ENCODE measurements at places on chromosomes 16 and 17.
A peak's percentile ranks its signal among the peaks of the same experiment; 100 is the strongest.

DNA sequence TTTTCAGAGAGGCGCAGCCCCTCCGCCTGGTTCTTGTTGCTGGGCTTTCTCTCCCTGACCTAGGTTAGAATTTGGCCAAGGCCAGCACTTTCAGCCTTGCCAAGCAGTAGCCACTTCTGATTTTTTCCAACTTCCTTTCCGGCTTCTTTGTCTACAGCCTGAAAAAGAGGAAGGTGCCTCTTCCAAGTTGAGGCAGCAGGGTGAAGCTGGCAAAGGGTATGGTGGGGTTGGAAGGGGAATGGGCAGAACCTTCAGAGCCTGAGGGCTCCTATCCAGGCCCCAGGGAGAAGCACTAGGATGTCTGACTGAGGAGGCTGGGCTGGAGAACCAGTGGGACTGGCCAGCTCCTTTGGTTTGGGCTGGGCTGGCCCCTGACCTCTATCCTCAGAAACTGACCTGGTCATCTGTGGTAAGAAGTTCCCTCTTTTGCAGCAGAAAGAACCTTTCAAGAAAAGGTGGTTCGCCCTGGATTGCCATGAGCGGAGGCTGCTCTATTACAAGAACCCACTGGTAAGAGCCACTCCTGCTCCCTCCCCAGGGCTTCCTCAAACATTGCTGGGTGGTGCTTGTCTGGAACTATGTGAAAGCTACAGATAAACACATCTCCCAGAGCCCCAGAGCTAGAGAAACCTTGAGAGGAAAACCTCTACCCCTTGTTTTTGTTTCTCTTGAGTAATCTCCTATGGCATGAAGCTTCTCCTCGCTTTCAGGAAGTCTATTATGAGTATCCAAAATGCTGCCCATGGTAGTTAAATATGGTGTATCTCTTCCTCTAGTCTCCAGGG, 16.6 kb upstream of the RNF135 start:
- no peak for DNase-seq

- DNase-seq: no peak
Observed at GRCh38 chr16:51996516-51996915, 550.4 kb downstream of the TOX3 start.

DNA sequence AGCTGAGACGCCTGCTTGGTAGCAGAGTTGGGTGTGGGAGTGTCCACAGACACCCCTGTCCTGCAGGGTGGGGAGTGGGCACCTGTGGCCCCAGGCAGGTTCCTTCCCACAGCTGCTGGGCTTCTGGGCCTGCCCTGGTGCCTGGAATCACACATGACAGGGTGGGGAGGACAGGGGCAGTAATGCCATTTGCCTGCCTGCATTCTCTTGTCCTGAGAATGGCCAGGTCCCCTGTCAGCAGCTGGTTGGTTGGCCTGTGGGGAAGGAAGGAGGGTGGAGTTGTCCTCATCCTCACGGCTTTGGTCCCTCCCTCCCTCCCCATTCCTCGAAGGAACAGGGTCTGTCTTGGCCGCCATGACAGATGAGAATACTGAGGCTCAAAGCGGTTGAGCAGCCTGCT, 5.2 kb downstream of the PRSS53 start:
- DNase-seq: no peak

- DNase-seq: no peak
Observed at GRCh38 chr16:86737083-86737482, 158.7 kb downstream of the FOXL1 start.

DNA sequence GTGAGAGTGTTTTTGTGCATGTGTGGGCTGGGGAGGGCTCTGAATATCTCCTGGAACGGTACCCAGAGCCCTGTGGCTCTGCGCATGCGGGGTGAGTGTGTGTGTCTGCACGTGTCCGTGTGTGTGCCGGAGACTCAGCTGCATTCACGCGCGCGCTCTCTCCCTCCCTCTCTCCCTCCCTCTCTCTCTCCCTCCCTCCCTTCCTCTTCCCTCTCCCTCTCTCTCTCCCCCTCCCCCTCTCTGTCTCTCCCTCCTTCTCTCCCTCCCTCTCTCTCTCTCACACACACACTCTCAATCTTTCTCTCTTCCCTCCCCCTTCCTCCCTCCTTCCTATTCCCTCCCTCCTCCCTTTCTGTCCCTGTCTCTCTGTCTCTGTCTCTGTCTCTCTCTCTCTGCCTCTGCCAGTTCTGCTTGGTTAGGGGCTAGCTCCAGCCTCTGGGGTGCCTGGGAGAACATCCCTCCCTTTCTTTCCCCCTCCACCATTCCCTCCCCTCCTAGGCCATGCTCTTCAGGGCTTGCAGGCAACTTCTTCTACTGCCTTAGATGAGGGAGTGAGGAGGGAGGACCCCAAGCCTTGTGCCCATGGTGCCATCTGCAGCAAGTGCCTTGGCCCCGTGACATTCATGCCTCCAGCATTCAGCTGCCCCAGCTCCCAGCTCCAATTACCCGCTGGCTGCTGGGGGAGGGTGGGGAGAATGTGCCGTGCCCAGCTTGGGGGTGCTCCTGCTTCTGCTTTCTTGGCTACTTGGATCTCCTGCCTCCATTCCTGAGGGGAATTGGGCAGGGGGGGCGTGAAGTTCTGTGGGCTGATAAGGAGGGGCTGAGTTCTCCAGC, 6.4 kb downstream of the THRA start:
- DNase-seq: peak; percentile 80

DNA sequence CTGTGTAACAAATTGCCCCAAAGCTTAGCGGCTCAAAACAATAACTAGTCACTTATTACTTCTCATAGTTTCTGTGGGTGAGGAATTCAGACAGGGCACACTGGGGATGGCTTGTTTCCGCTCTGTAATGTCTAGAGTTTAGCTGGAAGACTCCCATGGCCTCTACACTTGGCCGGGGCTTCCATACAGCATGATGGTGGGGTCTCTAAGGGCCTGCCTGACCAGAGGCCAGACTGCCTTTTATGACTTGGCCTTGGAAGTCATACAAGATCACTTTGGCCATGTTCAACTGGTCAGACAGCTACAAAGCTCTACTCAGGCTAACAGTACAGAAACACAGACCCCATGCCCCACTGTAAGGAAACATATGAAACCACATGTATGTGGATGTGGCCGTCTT, 8.2 kb downstream of the GLP2R start:
- no peak for DNase-seq

DNA sequence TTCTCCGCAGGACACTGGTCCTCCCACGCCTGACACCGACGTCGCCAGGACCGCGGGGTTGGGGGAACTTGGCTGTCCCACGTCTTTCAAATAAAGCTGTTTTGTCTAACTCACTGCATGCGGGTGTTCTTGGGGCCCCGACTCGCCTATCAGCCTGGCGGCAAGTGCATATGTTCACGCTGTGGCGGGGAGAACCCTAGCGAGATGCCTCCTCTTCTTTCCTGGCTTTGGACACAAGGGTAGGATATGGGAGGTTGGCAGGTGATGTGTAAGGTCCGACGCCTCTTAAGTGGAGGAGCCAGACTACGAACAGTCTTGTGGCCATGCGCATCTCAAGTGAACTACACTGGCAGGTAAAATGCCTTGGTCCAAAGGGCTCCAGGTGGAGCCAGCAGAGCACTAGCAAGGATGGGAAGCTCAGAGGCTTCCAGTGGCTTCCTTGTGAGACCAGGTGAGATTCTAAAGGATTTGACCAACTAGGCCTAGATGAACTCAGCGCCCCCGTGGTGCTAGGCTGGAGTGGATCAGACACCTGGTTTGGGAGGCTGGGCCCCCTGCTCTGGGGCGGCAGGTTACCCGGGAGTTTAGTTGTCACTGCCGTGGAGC, 873 bp upstream of the RPS2 start:
- no peak for DNase-seq

GRCh38 chr17:81833921-81834830, 674 bp downstream of the PPP1R27 start:
- DNase-seq: no peak

DNA sequence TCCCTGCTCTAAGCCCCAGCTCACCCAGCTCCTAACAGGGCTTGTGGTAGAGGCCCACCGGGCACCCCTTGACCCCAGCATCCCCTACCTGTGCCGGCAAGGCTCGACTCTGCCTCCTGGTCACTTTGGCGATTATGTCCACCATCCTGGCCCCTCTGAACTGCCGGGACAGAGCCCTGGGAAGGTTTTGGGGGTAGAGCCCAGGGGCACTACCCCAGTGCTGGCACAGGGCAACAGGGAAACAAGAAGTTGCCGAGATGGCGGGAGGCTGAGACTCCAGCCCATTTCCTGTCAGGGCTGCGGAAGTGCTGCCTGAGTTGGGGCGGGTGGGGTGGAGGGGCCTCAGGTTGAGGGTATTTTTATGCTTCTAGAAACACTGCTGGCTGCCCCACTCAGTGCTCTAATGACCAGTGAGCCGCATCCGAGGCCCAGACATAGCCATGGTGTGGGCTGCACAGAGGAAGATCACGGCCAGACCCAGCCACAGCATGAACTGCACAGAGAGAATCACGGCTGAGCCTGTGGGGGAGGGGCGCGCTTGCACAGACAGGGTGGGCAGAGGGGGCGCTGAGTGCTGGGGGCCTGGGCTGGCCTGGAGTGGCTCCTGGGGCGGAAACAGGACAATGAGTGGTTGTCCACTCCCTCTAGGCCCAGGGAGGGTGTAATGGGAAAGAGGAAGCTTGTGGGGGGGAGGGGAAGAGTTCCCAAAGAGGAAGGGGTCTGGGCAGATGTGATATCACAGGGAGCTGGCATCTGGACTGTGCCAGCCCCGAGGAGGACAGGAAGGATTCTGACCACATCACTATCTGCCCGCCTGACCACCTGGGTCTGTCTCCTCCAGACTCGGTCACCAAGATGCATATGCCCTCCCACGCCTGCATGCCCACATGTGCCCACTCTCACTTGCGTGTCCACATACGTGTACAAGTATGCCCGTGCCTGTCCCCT, 22.3 kb downstream of the ARHGAP27 start:
- DNase-seq: peak; percentile 56

DNA sequence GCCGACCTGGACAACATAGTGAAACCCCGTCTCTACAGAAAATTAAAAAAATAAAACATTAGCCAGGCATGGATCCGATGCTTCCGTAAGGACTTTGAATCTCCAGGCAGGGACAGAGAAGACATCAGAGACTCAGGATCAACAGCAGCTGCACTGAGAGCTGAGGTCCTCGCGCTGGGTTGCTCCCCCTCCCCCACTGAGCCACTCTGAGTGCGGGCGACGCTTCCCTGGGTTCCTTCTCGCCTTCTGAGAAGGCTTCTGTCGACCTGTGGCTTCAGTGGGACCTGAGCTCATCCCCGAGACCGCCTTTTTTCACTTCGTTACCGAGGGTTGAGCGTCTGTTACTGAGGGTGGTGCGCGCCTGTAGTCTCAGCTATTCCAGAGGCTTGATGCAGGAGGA, 20.4 kb downstream of the ACTG1 start:
- DNase-seq: no peak

GRCh38 chr17:39688945-39689344, 1.1 kb upstream of the PGAP3 start:
- no peak for DNase-seq

- DNase-seq: no peak
Observed at GRCh38 chr16:27950206-27950887, 113.2 kb downstream of the GSG1L start.

DNA sequence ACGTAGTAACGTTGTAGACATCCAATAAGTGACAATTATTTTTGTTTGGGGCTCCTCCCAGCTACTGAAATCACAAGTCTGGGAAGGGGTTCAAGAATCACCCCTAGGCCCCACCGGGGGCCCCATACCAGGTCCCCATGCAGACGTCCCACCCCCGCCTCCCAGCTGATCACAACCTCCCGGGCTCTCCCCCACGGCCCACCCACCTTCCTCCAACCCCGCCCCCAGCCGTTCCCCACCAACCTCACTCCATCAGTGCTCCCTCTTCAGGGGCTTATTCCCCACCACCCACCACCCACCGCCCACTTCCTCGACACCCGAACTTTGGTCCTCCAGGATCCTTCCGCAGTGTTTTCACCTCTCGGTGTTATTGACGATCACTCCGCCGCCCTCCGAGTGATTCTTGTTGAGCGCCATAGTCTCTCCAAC, 240 bp downstream of the WBP2 start:
- no peak for DNase-seq

DNA sequence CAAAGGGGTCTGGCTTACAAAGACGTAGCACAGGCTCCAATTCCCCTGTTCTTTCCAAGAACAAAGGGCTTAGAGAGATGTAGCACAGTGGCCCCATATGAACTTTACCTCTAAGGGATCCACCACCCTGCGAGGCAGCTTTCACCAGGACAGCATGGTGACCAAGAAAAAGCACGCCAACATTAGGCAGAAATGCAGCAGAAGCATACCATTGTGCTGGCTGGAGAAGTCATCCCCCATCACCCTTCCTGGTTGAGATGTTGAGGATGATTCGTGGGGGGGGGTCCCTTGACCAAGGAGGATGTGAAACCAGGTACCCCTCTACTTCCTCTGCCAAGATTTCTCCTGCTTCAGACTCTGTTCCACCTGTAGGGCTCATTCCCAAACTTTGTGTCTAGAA, 48.4 kb downstream of the TMEM114 start:
- DNase-seq: no peak

GRCh38 chr16:48565752-48566151, 44.2 kb downstream of the N4BP1 start:
- DNase-seq: peak; percentile 21

DNA sequence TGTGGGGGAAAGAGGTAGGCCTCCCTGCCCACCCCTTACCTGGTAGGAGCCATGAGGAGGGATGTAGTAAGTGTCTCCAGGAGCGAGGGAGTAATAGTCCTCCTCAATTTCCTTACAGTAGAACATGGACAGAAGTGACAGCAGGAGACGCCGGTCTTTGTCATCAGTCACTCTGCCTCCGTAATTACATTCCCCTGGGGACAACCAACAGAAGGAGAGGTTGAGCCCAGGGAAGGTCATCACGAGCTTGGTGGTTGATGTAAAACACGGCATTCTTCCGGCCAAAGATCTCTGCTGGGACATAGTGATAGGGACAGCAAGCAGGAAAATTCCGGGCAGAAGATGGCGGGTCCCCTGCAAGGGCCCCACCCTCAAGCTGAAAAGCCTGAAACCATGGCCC, 47.9 kb downstream of the LYRM1 start:
- no peak for DNase-seq

DNA sequence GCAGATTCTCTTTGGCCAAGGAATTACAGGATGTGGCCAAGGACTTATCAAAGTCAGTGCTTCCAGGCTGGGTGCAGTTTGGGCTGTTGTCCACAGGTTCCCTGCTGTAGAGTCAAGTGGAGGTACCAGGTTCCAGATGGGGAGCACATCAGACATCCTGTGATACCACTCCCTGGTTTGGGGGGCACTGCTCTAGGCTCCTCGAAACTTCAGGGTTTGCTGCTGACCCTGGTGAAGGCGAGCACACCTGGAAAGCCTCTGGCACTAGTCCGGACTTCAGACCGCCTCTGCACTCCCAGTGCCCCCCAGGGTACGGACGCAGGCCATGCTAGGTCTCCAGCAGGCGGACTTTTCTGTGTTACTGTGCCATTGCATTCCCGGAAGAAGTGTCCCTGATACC, 10.7 kb downstream of the SLC47A1 start:
- no peak for DNase-seq

- DNase-seq: peak; percentile 67
Observed at GRCh38 chr17:7296189-7296861, 1.9 kb upstream of the YBX2 start.
